ENCODE measurements at places on chromosomes 6 and 20.
A peak's percentile ranks its signal among the peaks of the same experiment; 100 is the strongest.

DNA sequence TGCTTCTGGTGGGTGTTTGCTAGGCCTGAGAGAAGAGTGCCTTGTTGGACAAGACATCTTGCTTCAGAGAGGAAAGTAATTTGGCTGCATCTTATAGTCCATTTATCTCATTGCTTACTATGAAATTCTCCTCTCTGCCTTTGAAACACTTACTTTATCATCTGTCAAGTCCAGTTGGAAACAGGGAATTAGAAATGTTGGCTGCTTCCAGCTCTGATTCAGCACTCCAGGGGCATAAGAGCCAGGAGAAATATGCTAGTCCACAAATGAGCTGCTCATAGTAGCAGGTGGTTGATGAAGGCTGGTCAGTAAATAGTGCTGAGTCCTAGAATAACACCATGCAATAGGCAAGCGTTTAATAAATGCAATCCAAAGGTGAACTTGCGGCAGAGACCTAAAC is 227.1 kb downstream of the SLC35F1 start:
- DNase-seq = no peak

- DNase-seq = no peak
These were observed 54.7 kb downstream of the NDUFAF5 start for GRCh38 chr20:13839421-13840092.

- no peak for DNase-seq
These were observed 20.1 kb upstream of the FAM83C start for GRCh38 chr20:35312318-35312717.

DNA sequence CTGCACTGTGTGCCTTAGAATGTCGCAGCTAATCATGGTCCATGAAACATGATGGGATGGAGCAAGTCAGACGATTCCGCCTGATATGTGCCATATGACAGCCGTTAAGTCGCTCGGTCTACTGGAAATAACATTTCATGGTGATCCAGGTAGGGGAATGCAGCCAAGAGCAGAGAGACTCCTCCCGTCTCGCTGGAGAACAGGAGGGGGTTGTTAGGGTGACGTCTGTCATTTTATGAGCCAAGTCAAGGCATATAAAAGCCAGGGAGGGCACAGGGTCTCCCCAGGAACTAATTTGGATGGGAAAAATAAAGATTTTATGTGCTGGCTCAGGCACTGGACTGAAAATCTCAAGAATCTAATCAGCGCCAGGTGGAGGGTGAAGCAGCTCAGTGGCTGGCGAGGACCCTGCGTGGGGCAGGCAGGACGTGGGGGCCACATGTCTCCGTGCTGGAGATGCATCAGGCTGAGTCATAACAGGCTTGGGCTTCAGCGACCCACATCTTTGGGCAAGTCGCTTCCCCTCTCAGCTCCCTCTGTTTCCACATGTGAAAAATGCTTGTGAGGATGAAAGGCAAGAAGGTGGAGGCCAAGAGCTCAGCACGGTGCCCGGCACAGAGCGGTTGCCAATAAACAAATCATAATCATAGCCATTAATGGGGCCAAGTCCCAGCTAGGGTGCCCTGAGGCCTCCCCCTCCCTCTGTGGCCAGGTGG is 234.6 kb downstream of the ANKRD60 start:
- DNase-seq = no peak

GRCh38 chr6:73028124-73028766 is 197.1 kb downstream of the KHDC1L start:
- no peak for DNase-seq

- DNase-seq = no peak
These were observed 2.1 kb upstream of the TMX4 start for GRCh38 chr20:8021541-8022269.

GRCh38 chr6:5724911-5725310 is 281.8 kb downstream of the NRN1 start:
- DNase-seq = no peak

- no peak for DNase-seq
These were observed 95.0 kb downstream of the CDH26 start for GRCh38 chr20:60053125-60053817.

- peak; percentile 73 for DNase-seq
These were observed 648.7 kb upstream of the FLRT3 start for GRCh38 chr20:14986026-14986655.

All from renal pelvis (tissue), 12 donors.